Hair follicular keratinocyte (primary cell): ENCODE measurements at places on chromosomes 6 and 20. TPM values are rescaled to one million over a fixed set of nuclear protein-coding genes. Genes with fewer than 3 reads are reported as not detected.

MICAL1 gene
- total RNA-seq = 22.4 and 43.3 TPM in 2 replicates

GJA1 gene
- total RNA-seq = 78.1 and 103 TPM in 2 replicates

WFDC13 gene
- not detected in 2 replicates for total RNA-seq

TRIM40 gene
- total RNA-seq = not detected in 2 replicates

PDSS2 gene
- total RNA-seq = 9.0 and 10.2 TPM in 2 replicates

TMEM200A gene
- 3.0 and 18.9 TPM in 2 replicates for total RNA-seq

DZANK1 gene
- 0.65 and 1.9 TPM in 2 replicates for total RNA-seq

CPXM1 gene
- total RNA-seq = not detected in 2 replicates

NOL7 gene
- 77.5 and 132 TPM in 2 replicates for total RNA-seq

COL11A2 gene
- total RNA-seq = 0.08 TPM in 1 of 2 replicates, not detected in the other

PFDN6 gene
- total RNA-seq = 51.1 and 83.6 TPM in 2 replicates

ARFGEF3 gene
- under 0.01 and 0.08 TPM in 2 replicates for total RNA-seq

PSORS1C2 gene
- total RNA-seq = not detected in 2 replicates

GFOD1 gene
- total RNA-seq = 7.4 and 8.4 TPM in 2 replicates

SNX5 gene
- total RNA-seq = 88.2 and 115 TPM in 2 replicates

IMPG1 gene
- total RNA-seq = not detected in 2 replicates
